ENCODE measurements at places on chromosomes 7 and 10.

DNA sequence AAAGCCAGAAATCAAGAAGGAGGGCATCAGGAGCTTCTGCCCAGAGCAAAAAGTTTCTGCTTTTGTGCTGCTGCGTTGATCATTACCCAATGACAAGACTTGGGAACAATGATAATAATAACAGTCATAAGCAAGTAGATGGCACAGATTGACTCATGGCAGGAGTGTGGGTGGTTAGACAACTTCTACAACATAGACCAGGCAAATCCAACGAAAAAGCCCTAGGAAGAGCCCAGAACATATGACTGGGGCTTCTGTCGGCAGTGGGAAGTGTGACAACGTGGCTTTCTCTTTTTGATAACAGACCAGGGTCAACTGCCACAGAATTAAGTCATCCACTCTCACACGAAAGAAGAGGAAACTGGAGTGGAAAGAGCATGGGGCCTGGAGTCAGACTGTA is 85.4 kb upstream of the TRIL start:
- no peak for DNase-seq

DNA sequence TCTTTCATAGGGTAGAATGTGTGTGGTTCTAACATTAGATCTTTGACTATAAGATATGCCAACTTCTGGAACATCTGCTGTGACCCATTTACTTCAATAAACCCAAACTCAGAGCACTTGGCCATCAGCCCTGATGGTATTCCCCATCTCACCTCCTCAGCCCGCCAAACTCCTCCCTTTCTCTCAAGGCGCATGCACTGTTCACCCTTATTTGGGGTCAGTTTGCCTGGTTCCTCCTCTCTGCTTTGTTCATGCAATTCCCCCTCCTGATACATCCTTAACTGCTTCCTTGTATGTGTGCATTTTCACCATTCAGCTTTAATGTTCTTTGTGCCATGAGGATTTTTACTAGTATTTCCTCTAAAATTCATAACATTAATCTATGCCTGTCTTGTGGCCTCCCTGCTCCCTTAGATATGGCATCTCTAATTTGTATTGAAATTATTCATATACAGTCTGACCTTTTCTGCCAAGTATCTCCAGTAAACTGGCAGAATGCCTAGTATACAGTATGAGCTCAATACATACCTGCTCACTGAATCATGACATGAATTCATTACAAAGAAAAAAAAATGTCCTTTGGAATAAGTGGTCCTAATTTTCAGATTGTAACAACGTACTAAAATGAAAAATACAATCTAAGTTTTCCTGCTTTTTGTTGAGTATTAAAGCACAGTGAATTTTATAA is 336.8 kb upstream of the IGFBP3 start:
- DNase-seq = no peak

GRCh38 chr7:16409777-16410176 is 11.6 kb downstream of the CRPPA start:
- DNase-seq = no peak

DNA sequence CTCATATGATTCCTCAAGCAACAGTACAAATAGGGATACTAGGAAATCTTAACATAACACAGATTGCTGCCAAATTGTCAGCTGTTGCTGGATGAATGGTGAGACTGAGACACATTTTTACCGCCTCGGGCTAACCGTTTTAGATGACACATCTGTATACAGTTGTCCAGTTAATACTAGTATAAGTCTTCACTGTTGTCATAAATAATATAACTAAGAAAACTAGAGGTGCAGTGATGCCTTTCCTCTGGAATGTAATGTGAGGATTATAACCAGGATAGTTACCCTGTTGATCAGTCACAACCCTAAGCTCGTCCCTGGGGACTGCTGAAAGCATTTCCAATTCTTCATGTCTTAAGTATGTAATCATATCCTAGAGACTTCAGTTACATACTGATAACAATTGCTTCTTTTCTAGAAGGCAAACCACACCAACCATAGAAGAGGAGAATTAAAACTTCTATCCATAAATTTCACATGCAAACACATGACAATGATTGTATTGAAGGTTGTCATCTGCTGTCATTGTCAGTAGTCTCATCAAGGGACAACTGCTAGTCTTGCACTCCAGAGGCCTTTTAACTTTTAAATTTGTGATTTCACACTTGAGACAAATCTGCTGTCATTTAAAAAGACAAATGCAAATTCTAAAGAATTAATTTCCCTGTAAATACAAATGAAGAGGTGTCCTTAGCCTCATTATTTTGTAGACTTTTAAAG is 100.4 kb upstream of the SEMA3D start:
- no peak for DNase-seq

GRCh38 chr7:113004726-113005454 is 81.7 kb downstream of the GPR85 start:
- DNase-seq = no peak

DNA sequence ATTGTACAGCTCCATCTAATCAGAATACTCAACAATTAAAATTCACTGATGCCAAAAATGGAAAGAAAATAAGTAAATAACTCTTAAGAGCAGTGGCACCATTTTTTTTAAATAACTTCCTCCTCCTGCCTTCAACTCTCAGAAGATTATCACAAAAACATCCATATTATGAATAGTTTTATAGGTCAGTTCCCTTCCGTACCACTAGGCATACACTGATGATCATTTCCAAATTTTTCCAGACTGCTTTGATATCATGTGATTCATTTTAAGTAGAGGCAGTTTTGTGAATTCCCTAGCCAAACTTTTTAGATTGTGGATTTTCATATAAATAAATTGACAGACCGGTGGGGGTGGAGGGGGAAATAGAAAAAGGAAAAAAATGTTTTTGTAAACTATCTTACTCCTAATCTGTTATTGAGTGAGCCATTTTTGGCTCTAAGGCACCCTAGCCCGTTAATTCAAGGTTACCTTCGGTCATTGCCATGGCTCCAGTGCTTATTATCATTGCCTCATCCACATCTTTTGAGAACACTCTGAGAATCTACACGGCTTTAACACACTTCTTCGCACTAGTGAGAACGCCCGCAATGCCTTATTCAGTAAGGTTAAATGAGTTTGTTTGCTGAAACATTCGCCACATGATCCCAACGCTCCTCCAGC is 1.0 kb downstream of the FAM107B start:
- DNase-seq = no peak

- no peak for DNase-seq
These were observed 5.5 kb upstream of the SPAG6 start for GRCh38 chr10:22339761-22340328.

DNA sequence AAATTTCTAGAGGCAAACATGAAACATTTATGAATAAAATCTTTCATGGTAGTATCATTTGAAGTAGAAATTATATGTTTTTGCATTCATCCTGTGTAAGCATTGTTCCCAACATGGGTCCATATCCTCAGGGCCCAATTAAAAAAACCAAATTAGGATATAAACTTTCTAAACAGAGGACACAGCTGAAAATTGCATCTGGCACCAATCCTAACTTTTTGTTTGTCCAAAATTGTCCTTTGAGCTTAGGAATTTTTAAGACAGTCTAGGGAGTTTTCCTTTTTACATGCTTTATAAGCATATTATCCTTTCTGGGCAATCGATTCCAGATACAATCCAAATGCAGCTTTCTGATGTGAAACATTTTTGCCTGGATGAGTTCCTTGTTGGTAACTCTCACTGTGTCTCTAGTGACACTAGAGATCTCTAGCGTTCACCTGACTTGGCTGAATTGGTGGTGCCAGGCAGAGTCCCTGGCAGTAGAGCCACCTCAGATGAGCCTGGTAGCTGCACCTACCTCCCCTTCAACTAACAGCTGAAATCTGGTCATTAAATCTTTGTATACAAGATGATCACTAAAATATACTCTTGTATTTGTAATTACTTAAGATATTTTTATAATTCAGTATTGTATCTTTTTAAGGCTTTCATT is 137.6 kb upstream of the SAMD8 start:
- DNase-seq = no peak

DNA sequence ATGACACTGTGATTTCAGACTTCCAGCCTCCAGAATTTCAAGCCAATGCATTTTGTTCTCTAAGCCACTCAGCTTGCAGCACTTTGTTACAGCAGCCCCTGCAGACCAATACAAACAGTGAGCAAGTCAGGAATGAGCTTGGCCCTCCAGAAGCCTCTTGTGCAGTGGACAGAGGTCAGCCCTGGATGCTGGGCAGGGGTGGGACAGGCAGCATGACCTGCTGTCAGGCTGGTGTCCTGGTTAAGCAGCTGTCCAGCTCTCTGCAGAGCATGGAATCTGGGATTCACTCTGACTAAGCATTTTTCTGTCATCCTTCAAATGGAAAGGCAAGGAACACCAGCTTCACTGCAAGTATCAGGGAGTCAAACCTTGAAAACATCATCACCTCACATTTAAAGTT is 85.5 kb upstream of the GDF10 start:
- DNase-seq = no peak

- DNase-seq = no peak
These were observed 49.1 kb upstream of the GPAM start for GRCh38 chr10:112232670-112233069.

- DNase-seq = no peak
These were observed 453.4 kb upstream of the AKR1E2 start for GRCh38 chr10:4372601-4373000.

- no peak for DNase-seq
These were observed 68.2 kb downstream of the CUBN start for GRCh38 chr10:17061418-17061817.

DNA sequence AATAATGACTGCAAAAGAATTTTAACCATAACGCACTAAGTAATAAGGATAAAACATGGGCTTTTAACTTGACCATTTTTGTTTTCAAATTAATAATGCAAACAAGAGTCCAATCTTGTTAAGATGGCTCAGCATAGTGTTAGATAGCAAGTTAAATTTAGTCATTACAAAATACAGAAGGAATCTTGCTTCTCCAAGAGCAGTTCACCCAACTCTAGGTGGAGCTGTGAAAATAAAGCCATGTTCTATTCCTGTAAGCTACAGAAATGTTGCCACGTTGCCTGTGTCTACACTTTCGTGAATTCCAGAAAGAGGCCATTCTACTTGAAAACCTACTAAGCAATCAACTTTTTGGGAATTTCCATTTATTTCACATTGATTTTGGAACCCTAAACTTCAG is 191.9 kb downstream of the SFMBT2 start:
- DNase-seq = no peak

- DNase-seq = no peak
These were observed 19.5 kb downstream of the TSPAN15 start for GRCh38 chr10:69470463-69471384.

DNA sequence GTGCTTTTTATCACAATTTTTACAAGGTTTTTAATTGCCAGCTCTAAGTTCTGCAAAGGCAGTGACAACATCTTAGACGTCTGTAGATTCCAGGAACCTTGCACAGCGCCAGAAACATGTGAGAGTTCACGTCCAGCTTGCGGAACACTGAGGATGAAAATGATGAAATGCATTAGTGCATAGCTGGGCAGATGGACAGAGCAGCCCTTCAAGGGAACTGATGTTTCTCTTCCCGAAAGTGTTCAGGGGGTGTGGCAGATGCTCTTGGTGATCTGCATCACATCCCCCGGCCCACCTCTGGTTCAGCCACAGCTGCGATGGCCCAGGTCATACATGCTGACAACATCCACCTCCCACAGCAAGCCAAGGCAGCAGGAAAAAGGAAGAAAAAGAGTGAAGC is 40.9 kb downstream of the ITIH5 start:
- DNase-seq = no peak

GRCh38 chr10:119301397-119301796 is 94.0 kb downstream of the GRK5 start:
- peak; percentile 55 for DNase-seq

GRCh38 chr10:129438024-129438423 is 29.0 kb upstream of the MGMT start:
- DNase-seq = no peak

- DNase-seq = no peak
These were observed 12.2 kb downstream of the DNAJB9 start for GRCh38 chr7:108581655-108582491.

- no peak for DNase-seq
These were observed 57.4 kb downstream of the PIP4K2A start for GRCh38 chr10:22657024-22657423.

- DNase-seq = no peak
These were observed 14.6 kb upstream of the AZGP1 start for GRCh38 chr7:99990460-99990852.

GRCh38 chr7:42961170-42961569 is 29.0 kb downstream of the MRPL32 start:
- no peak for DNase-seq

- DNase-seq = no peak
These were observed 79.6 kb upstream of the SORCS1 start for GRCh38 chr10:107244122-107244521.

DNA sequence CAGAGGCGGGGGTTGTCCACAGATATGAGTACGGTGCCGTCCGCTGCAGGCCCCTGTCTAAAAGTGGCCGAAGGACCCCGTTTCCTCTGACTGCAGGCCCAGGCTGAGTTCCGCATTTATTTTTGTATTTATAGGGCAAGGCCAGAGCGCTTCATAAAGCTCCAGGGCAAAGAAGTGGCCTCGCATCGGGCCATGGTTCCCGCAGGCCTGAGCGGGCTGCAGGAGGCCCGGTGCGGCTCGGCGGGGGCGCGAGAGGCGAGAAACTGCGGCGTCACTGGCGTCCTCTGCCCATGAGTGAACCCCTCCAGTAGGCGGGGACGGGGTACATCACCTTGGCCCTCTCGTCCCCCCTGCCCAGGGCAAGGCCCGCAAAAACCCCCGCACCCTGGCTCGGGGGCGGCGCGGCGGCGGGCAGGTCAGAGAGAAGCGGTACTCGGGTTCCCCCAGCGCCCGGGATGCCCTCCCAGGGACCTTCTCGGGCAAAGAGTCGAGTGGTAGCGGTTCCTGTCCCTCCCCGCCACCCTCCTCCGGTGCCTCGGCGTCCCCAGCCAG is 355.7 kb downstream of the DNAJB6 start:
- DNase-seq = no peak

- no peak for DNase-seq
These were observed 78.9 kb downstream of the VOPP1 start for GRCh38 chr7:55493408-55493807.

DNA sequence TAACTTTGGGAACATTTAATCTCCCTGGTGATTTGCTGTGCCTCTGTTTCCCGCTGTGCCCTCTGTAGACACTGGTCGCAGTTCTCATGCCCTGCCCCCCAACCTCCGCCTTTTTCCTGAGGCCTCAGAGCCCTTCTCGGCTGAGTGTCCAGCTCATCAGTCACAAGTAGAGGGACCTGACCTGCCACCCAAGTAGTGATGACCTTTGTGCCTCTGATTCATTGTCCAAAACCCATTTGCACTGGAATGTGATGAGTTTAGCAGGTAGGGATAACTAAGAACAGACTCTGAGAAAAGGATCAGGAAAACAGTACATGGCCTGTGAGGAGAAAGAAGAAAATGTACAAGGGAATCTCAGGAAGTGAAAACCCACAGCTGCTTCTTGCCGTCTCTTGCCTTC is 58.8 kb downstream of the LANCL2 start:
- no peak for DNase-seq

- DNase-seq = peak; percentile 23
These were observed 115.0 kb downstream of the FAM107B start for GRCh38 chr10:14659626-14660196.

DNA sequence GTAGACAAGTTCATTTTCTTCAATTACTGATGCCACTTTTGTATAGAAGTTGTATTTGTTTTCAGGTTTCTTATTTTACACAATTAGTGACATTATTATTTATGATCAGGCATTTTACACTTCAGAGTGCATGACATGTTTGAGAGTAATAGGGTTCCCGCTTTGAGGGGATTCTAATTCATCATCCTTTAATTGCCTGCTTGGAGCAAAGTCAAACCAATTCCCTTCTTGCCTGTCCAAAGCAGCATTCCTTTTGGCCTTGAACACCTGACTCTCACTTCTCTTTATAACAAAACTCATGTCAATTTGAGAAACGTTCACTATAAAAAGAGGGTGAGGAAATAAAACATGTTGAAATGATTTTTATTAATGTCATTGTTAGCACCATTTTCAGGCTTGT is 1149.4 kb downstream of the NXPH1 start:
- DNase-seq = no peak
